NCI-H1092 treated with DMSO at 0.1 percent for 48 hours (cell line): ENCODE measurements at places on chromosomes 1 and 21.

DNA sequence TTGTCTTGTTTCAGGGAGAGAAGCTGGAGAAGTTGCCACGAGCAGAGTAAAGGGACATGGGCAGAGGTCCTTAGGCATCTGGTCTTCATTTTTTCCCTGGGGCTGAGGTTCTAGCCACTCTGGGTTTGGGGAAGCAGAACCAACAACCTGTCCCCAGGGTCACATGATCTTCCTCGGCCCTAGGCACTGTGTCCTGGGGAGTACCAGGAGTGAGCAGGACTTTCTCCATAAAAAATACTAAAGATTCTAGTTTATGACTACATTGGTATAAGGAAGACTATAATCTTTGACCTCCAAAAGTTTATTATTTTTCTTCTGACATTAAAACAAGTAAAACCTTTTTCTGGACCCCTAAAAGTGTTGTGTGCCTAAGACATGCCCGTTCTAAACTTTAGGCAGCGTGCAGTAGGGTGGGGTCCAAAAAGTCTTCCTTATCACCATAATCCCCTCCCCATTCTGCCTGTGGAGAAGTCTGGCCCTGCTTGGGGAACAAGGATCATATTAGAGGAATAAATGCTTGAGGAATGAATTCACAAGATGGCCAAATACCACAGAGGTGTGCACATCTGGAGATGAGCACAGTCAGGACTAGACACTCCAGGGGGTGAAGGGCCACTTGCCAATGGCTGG lies 19.3 kb upstream of the IGSF3 start:
- no peak for DNase-seq

- DNase-seq, result no peak
These were observed 16.1 kb upstream of the AQP10 start for GRCh38 chr1:154304664-154305337.

- no peak for DNase-seq
These were observed 275.2 kb upstream of the C1orf105 start for GRCh38 chr1:172145231-172145651.

GRCh38 chr1:7985851-7986612 lies 24.5 kb downstream of the PARK7 start:
- DNase-seq, result no peak

GRCh38 chr1:34441259-34442069 lies 264.8 kb downstream of the C1orf94 start:
- DNase-seq, result no peak

GRCh38 chr1:29478151-29478791 lies 241.9 kb downstream of the PTPRU start:
- no peak for DNase-seq

DNA sequence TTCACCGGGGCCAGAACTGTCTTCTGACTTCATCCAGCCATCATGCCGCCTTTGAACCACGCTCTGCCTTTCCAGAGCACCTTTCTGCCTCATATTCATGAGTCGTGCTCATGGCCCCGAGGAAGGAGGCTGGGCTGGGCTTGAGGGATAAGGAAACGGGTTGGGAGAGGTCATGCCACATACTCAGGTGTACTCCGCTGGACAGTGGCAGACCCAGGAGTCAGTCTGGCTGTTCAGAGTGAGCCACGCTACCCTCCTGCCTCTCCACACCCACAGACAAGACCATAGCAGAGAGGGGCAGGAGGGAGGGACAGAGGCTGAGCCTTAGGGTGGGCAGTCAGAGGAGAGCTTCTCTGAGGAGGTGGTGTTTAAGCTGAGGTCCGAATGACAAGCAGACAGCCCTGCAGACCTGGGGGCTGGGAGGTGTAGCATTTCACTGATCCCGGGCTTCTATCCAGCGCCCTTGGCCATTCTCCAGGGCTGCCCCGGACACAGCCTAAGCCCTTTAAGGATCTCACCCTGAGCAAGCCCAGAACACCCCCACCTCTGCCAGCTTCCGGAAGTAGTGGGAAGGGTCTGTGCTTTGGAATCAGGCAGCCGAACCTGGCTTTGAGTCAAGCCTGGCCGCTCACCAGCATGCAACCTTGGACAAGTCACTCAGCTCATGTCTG lies 102.3 kb downstream of the LACTBL1 start:
- DNase-seq, result peak; percentile 94

DNA sequence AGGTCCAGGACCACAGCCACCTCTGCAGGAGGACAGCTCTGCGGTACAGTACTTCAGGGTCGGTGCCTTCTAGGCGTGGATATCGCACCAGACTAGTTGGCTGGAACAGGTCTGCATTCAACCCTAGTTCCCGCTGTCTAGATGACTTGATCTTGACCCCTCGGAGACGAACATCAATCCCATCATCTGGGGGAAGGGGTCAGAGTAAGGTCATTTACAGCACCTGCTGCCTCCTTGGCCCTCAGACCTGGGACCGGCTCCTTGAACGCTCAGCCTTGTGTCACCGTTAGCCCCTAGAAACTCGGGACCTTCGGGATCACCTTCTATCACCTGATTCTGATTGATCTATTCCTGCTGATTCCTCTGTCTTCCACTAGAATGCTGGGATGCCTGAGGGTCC lies 2.6 kb downstream of the HECTD3 start:
- DNase-seq, result no peak

DNA sequence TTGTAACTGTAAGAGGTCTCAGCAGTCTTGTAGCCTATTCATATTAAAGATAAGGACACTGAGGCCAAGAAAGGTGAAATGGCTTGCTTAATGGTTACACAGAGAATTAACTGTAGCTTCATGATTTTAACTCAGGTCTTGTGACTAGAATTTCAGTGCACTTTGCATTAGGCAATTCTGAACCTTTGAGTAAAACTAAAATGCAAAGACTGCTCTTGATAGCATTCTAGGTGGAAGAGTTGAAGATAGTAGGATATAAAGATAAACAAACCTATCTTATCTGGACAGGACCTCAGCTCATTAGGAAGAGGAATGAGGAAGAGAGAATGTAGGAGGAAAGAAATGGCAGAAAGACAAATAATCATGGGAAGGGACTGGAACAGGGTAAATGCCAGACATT lies 68.6 kb upstream of the RGL1 start:
- DNase-seq, result no peak

DNA sequence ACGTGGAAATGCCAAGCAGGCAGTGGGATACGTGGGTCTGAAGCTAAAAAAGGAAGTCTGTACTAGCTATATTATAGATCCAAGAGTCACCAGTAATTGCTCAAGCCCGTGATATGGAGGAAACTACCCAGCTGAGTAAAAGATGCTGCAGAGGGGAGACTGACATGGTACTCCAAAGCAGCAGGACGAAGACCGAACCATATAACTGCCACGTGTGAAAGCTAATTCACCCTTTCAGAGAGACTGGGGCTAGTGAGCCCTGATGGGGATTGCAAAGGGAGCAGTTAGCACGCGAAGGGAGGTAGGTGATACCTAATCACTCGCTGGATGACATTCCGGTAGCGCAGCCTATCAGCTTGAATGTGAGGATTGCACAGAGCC lies 316 bp downstream of the AP4B1 start:
- no peak for DNase-seq

DNA sequence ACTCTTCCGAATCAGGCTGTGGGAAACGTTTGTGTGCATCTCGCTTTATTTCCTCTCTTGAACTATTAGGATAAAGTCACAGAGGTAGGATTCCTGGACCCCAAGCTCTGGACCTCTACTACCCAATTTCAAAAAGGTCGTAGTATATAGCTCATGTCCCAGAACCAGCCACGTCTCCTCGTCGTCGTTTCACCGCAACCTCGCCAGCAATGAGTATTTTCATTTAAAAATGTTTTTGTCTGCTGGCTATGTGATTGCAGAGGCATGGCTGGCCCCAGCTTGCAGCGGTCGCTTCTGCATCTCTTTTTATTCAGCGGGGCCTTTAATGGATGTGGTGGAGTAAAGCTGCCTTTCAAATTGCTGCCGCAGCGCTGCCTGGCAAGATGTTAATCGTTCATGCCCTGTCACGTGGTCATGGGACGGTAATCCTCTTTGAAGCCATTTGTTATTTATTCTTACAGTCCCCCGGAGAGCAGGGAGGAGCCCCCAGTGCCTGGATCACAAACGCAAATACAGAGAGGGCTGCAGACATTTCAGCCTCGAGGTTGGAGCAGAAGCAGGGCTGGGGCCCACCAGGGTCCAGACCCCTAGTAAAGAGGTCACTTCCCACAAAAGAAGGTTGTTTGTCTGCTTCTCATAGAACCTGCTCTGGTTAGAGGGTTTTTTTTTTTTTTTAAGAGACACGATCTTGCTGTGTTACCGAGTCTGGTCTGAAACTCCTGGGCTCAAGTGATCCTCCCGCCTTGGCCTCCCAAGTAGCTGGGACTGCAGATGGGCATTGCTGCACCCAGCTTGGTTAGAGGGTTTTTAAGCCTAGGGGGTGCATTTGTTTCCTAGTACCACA lies 11.6 kb upstream of the NPHP4 start:
- DNase-seq, result peak; percentile 96

- DNase-seq, result no peak
These were observed 530.9 kb downstream of the PTPRU start for GRCh38 chr1:29767088-29767685.

DNA sequence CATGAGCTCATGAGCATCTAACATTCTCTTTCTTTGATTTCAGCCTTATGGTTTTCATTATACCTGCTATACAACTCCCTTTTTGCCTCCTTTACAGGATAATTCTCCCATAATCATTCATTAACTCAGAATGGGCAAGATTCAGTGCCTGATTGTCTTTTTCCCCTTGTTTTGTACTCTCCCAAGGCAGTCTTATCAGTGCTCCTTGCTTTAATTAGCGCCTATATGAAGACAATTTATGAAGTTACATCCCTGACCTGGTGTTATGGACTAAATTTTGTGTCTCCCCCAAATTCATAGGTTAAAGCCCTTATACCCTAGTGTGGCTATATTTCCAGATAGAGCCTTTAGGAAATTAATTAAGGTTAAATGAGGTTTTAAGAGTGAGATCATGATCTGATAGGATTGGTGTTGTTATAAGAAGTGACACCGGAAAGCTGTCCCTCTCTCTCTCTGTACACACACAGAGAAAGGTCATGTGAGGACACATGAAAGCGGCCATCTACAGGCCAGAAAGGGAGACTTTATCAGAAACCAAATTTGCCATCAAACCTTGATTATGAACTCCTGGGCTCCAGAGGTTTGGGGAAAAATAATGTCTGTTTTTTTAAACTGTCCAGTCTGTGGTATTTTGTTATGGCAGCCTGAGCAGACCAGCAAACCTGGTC lies 185.8 kb upstream of the CHODL start:
- no peak for DNase-seq

DNA sequence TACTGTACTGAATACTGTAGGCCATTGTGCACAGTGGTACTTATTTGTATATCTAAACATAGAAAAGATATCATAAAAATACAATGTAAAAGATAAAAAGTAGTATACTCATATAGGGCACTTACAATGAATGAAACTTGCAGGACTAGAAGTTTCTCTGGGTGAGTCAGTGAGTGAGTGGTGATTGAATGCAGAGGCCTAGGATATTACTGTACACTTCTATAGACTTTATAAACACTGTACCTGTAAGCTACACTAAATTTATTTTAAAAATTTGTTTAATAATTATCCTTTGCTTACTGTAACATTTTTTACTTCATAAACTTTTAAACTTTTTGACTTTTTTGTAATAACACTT lies 82.5 kb downstream of the FGGY start:
- no peak for DNase-seq

DNA sequence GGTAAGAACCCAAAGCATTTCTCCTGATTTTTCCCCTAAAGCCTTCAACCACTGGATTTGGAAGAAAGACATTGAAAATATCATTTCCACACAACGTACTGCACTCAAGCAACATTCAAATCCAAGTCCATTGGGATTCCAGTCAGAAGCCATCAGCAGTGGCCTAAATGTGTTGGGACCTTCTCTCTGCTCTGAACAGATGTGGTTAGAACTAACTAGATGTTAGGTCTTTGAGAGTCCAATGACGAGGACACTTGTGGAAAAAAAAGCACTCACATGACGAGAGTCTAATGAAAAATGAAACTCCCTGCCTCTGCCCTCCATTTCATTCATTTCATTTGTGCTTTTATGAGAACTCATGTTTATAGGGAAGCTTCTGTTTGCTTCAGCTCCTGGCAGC lies 382.3 kb downstream of the SIPA1L2 start:
- peak; percentile 18 for DNase-seq

DNA sequence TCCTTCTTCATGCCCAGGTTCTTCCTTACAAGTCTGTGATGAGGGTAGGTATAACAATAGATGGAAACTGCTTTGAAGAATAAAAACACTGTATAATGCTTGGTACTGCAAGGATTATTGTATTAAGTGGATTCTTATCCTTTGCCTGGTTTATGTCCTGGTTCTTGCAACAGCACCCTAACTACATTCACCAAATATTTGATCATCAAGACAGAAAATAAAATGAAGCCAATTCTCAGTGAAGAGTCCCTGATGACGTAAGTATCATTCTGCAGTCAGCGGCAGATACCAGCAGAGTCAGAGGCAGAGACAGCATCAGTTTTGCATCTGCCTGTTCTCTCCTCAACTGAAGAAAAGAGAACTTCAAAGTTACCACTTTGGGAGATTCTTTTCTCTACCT lies 19.7 kb downstream of the ARHGEF11 start:
- DNase-seq, result no peak

DNA sequence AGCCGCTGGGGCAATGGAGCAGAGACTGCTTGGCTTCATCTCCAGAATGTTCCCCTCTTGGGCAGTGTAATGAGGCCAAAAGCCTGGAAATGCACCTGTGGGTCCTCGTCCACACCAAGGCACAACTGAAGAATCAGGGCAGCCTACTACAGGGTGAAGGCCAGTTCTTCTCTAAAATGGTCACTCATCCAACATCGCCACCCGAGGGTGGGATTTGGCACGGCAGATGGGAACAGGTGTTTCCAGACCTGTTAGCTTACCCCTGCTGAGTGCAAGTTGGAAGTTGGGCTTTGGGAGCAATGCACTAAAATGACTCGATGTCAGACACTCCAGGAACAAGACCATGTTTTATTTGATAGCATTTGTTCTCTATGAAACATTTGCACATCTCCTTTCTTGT lies 543.7 kb downstream of the NPHP4 start:
- DNase-seq, result no peak

GRCh38 chr1:6873298-6874015 lies 88.2 kb downstream of the CAMTA1 start:
- no peak for DNase-seq

GRCh38 chr21:46226920-46227599 lies 1.5 kb downstream of the LSS start:
- no peak for DNase-seq

- no peak for DNase-seq
These were observed 22.1 kb downstream of the TCEA3 start for GRCh38 chr1:23402286-23403037.

GRCh38 chr1:49526672-49527071 lies 497.1 kb downstream of the AGBL4 start:
- no peak for DNase-seq

- DNase-seq, result no peak
These were observed 155.3 kb upstream of the PKN2 start for GRCh38 chr1:88528792-88529191.

GRCh38 chr1:156805766-156806511 lies 10.7 kb downstream of the SH2D2A start:
- no peak for DNase-seq
